ENCODE measurements at places on chromosomes 1 and 21.
A peak's percentile ranks its signal among the peaks of the same experiment; 100 is the strongest.

- no peak for DNase-seq
Observed at GRCh38 chr1:57218487-57219079, 205.3 kb downstream of the DAB1 start.

- peak; percentile 56 for DNase-seq
Observed at GRCh38 chr1:186605762-186606350, 74.4 kb downstream of the PTGS2 start.

DNA sequence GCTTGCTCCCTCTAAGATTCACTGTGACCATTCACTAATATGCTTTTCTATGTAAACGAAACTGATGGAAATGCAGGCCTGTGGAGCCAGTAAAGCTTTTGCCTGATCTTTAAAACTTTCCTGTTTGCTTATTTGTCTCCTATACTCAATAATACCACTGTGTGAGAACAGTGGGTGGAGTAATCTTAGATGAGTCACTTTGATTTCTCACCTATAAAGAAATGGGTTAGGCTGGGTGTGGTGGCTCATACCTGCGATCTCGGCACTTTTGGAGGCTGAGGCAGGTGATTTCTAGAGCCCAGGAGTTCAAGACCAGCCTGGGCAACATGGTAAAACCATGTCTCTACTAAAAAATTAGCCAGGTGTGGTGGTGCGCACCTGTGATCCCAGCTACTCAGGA lies 70.8 kb downstream of the RWDD3 start:
- no peak for DNase-seq

DNA sequence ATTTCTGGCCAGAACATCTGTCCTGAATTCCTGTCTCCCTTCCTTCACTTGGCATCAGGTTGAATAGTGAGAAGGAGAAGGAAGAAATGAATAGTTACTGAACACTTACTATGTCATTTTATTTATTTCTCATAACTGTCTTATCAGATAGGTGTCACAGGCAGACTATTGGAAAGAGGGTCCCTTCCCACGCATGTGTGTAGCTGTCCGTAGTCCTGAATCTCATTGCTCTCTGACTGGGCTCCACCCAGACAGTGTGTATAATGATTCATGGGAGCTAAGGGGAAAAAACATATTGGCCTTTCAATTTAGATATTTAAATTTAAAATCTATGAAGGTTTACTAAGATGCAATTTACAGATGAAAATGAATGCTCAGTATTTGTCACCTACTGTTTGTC lies 86.1 kb downstream of the OMA1 start:
- no peak for DNase-seq

GRCh38 chr1:23286401-23286800 lies 57.7 kb downstream of the HNRNPR start:
- DNase-seq: no peak

GRCh38 chr1:177246710-177247580 lies 76.2 kb downstream of the BRINP2 start:
- no peak for DNase-seq

DNA sequence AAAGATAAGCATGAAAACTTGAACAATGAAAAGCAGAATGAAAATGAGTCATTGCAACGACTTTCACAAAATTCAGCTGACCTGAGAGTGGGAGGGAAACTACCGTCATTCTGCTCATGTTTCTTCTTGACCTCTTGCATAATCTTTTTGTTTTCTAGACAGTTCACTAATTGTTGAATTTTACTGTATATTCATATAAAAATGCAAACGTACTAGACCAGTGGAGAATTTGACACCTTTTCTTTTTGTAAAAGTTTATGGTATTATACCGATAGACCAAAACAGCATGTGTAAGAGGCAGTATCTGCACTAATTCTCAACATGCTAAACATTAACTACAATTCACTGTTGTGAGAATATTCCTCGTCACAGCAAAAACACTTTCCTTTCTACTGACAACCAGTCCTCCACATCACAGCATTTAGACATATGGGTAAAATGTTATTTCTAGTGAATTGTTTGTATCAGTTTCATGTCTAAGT lies 137.8 kb downstream of the GREM2 start:
- no peak for DNase-seq

DNA sequence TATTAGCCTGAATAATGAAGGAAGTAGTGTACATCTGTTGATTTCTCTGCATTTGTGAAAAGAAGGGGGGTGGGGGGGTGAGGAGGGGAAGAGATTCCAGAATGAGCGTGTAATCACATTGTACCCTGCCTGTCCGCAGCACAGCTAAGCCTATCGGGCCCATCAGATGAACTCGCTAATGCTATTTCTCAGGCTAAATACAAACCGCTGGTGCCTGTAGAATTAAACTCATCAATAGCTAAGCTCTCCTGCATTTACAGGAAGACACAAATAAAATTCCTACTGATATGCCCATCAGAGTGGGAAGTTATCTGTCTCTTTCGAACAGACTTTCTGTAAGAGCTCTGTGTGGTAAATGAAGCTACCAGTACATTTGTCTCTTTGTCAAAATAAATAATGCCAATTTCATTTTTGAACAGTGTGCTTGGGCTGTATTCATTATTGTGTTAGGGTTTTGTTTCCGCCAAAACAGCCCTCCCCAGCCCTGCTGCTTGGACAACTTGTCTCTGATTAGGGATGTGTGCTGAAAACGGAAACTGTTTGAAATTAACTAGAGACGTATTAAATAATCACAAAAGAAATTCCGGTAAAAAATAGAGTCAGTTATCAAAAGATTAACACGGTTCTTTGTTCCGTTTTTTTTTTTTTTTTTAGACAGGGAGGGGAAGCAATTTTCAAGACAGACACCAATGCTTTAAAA lies 305.4 kb downstream of the TTLL7 start:
- DNase-seq: peak; percentile 28

DNA sequence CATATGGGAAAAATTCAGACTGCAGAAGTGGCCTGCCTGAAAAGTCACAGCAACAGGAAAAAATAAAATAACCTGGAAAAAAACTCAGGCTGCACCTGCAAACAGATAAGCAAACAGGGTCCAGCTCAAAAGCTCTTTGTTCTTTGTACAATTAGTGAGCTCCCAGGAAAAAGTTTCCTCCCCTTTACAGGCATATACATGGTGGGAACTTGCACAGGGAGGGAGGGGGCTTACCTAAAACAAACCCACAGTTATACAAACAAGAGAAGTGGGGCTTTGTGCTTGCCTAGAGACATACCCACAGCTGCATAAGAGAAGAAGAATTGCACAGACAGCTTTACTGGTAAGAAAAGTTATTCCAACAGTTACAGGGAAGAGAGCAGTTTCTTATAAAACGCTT lies 31.7 kb upstream of the COG2 start:
- no peak for DNase-seq

- no peak for DNase-seq
Observed at GRCh38 chr1:39877980-39878956, 5.0 kb downstream of the TRIT1 start.

- DNase-seq: no peak
Observed at GRCh38 chr1:59678040-59678439, 136.7 kb upstream of the HOOK1 start.

GRCh38 chr1:103336408-103336807 lies 189.1 kb upstream of the RNPC3 start:
- DNase-seq: no peak

GRCh38 chr1:216793973-216794372 lies 70.7 kb upstream of the ESRRG start:
- no peak for DNase-seq

DNA sequence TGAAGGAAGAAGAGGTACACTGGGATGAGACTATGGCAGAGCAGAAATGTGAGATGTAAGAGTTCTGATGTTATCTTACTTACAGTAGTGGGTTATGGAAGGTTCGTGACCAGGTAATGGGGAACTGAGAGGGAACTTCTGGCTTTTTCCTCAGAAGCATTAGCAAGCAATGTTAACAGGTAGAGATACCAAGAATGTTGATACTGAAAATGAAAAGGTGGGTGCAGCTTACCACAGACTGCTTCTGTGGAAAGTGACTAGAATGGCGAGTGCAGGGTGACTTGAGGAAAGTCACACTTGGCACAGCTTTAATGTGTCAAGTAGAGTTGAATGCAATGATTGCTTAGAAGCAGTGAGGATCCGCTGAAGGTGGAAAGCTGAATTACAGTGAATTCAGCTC lies 70.8 kb downstream of the PLA2G4A start:
- no peak for DNase-seq

GRCh38 chr21:35324372-35325220 lies 275.5 kb upstream of the RUNX1 start:
- no peak for DNase-seq

DNA sequence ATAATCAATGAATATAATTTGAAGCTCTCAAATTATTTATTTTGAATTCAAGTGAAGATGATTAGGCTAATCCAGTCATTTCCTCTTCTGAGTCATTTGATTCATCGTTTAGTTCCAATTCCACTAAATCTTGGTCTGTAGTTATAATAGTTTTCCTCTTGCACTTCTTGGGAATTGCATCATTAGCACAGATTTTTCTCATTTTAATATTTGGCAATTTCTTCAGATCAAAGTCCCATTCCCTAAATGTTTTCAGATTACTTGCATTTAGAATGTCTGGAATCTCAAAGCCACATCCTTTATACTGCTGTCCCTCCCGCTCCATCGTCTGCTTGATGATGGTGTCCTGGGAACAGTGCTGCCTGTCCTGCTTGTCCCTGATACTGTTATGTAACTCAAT lies 43.5 kb downstream of the MAST2 start:
- DNase-seq: no peak

GRCh38 chr1:180672105-180672504 lies 40.3 kb downstream of the XPR1 start:
- no peak for DNase-seq

DNA sequence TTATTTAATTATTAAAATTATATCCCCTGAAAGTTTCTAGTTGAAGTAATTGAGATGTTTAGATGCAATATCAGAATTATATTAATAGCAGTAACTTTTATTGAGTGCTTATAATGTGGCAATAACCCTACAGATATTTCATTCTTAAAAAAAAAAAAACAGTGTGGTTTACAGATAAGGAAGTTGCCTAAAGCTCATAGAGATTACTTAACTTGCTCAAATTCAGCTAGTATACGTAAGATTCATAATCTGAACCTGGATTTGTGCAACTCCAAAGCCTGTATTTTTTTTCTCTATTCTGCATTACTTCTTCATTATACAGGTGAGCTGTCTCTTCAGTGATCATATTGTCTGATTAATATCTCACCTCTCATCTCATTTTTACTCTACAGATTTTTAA lies 156.0 kb upstream of the PTBP2 start:
- DNase-seq: no peak

DNA sequence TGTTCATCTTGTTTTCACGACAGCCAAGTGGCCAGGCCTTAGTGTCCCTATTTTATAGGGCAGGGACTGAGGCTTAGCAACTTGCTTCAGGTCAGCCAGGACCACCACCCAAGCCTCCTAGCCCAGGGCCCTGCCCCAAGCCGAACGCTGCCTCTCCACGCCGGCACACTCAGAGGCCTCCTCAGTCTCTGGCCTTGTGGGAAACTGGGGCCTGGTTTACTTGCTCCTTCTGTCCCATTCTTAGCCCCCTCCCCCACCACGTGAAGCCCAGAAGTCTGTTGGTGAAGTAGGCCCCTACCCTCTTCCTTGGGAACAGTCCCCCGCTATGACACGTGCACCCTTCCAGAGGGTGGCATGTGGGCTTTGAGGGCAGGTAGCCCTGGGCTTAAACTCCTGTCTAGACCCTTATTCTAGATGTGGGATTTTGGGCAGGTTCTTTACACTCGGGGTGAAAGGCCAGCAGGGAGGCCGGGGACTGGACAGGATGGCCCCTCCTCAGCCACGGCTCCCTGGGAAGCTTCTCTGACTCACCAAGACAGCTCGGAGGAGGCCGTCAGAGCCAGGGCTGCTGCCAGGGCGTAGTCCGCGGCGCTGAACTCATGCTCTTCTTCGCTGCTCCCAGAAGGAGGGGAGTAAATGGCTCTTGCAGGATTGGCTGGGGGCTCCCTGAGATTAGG lies 4.3 kb downstream of the MYOM3 start:
- DNase-seq: no peak

DNA sequence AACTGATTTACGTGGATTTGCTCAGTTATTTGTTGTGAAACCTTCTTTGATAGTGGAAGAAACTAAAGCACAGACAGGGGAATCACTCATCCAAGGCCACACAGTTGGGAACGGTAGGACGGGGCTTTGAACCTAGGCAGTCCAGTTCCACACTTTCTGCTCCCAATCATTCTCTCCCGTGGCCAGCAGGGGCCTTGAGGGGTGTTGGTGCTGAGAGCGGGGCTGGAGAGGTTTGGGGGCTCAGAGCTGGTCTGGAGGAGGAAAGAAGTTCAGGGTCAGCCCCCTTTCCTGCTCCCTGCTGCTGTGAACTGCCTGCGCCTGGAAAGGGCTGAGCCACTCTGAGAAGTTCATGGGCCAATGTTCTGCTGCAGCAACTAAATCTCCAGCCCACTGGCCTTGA lies 31.4 kb upstream of the ACTL8 start:
- no peak for DNase-seq

DNA sequence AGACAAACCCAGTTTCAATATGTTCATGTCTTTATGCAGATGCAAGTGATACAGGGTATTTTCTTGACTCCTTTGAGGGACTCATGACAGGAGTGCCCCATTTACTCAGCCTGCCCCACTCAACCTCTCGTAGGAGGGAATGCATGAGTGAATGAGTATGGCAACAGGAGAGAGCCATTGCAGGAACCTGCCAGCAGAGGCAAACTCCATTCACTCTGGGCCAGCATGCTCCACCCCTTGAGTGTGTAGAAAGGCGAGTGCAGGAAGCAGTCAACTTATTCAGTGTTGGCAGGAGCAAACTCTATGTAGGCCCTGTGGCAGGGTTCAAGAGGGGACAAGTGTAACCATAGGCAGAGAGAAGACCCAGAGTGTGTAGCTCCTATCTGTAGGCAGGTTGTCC lies 1526.3 kb downstream of the PLA2G4A start:
- no peak for DNase-seq

DNA sequence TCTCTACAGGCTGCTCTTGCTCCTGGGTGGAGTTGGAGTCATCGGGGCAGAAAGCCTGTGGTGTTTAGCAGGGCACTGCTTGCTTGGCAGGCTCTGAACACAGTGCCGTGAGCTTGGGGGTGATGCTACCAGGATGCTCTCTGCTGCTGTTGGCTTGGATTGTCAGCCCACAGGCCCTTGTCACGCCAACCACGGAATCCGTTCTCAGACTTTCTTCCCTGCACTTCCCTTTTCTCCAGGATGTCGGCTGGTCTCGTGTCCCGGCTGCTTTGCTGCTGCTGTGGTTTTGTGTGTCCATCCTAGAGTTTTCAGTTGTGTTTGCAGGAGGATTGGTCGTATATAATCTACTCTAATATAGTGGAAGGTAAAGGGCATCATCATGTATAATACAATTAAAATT lies 44.4 kb upstream of the TTC34 start:
- no peak for DNase-seq

DNA sequence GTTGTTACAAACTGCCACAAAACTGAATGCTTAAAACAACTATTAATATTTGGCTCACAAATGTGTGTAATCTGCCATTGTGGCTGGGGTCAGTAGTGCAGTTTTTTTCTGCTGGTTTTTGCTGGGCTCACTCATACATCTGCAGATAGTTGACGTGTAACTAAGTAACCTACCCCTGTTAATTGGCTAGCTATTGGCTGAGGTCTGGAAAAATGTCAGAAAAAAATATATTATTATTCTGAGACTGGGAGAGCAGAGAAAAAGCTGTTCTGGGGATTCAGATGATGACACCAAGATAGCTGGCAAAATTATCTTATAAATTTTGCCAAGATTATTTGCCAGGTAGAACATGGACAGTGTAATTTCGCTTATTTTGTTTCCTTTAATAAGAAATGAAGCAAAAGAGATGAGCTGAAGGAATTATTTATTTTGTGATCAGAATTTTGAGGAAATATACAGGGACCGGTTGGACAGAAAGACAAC lies 616.1 kb upstream of the ADAMTS5 start:
- DNase-seq: no peak

- no peak for DNase-seq
Observed at GRCh38 chr1:18486195-18486594, 5.5 kb downstream of the KLHDC7A start.

All from NCI-H2081 (cell line).